Activated CD8-positive, alpha-beta memory T cell treated with anti-CD3 and anti-CD28 coated beads, Interleukin-2, amount 50 U/mL, for 4 hours (primary cell): ENCODE measurements at places on chromosomes 12 and 14.

DNA sequence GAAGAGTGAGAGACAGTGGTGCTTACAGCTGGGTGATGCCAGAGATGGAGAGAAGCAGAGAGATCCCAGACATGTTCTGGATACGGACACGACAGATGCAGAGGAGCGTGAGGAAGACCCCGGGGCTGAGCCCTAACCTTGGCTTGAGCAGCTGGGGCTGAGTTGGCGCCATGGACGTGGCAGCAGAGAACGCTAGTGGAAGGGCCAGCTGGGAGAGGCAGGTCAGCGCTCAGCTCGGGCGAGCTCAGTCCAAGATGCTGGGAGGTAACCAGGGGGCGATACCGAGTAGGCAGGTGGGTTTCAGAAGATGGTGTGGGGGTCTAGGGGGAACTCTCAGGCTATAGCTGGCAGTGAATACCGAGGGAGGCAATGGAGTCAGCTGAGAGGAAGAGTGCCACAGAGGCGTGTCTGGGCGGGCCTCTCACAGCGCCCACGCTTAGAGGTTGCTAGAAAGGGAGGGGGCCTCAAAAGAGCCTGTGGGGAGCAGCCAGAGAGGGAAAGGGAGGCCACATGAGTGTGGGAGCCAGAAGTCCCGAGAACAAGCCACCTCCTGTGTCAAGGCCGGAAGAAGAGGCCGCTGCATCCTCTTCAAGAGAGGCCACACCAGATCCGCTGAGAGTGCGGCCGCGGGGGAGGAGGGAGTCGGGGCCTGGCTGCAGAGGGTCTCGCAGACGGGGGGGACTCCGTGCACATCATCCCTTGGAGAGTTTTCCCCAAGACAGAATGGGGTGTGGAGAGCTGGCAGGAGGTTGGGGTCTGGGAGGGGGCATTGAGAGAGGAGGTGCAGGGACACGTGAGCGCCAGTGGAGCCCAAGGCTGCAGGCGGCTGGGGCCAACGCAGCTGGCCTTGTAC, 57.0 kb upstream of the DIO3 start:
- no peak for DNase-seq

- DNase-seq, result peak; percentile 29
Observed at GRCh38 chr12:188910-189621, 24.9 kb downstream of the SLC6A12 start.

GRCh38 chr12:56645717-56646446, at the start of gene ATP5F1B:
Gene ATP5F1B (minus strand): TSS chr12:56645984. CDS start chr12:56645963, 21 bp downstream.
- DNase-seq, result peak; percentile 83

DNA sequence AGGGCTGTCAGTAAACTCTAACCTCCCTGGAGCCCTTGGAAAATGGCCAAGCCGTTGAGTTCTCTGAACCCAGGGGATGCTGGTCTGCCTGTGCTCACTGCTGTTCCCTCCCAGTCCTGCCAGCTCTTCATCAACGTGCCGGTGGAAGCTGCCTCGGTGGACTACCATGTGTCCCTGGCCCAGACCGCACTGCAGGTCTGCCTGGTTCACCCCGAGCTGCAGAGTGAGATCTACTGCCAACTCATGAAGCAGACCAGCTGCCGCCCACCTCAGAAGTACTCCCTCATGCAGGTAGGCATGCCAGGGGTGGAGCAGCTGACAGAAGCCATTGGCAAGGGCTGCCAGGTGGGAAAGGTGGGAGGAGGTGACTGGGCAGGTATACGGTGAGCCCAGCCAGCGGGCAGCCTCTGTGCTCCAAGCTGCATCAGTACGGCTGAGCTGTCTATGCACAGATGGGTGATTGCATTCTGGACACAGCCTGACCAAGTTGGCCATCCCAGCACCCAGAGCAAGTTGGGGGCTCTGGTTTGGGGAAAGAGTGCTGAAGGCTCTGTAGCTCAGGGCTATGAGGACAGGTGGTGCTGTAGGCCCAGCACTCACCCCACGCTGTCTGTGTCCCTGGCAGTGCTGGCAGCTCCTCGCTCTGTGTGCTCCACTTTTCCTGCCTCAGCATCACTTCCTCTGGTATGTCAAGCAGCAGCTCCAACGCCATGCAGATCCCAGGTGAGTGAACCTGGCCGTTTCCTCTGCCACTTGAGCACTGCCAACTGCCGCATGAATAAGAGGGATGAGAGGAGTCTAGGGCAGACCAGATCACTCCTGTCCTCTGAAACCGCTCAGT, 21.9 kb downstream of the PIGH start:
- DNase-seq, result no peak

DNA sequence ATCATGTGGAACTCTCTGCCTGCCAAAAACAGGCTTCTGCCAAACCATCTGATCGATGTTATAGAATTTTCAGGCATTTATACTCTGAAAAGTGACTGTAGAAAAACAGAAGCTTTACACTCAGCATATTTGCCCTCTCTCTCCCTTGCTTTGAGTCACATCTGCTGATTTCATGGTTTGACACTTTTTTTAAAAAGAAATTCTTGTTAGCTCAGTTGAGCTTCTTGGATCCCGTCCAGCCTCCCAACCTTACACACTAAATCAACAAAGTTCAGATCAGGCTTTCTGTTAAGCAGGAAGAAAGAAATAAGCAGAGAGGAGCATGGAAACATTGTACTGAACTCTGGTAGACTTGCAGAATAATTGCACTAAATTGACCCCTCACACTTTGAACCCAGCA, 193.6 kb upstream of the SEL1L start:
- no peak for DNase-seq

DNA sequence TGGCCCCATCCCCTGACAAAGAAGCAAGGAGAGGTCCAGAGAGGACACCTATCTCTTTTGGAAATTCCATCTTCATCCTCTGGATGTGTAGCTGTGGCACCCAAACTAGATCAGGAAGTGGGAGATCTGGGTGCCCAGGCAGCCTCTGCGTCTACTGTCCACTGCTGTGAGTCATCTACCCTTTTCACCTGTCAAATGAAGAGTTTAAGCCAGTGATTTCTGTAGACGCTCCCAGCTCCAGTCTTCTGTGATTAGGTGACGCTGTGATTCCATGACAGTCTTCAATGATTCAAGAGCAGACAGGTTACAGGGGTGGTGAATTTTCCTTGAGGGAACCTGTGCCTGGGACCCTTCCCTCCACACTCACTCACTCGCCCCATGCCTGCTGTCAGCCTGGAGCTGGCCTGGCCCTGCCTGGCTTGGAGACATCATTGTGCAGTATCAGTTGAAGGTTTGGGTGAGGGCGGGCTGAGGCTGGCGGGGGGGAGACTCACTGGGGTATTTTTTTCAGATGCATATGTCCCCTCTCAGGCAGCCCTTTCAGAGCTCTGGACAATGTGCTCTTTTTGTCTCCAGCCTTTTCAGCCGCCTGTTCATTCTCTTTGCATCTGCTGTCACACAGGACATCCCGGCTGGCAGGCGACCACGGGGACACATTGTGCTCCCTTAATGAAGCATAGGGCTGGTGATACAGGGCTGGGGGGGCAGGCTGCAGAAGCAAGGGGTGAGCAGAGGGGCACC, 56.8 kb upstream of the PARP11 start:
- no peak for DNase-seq

DNA sequence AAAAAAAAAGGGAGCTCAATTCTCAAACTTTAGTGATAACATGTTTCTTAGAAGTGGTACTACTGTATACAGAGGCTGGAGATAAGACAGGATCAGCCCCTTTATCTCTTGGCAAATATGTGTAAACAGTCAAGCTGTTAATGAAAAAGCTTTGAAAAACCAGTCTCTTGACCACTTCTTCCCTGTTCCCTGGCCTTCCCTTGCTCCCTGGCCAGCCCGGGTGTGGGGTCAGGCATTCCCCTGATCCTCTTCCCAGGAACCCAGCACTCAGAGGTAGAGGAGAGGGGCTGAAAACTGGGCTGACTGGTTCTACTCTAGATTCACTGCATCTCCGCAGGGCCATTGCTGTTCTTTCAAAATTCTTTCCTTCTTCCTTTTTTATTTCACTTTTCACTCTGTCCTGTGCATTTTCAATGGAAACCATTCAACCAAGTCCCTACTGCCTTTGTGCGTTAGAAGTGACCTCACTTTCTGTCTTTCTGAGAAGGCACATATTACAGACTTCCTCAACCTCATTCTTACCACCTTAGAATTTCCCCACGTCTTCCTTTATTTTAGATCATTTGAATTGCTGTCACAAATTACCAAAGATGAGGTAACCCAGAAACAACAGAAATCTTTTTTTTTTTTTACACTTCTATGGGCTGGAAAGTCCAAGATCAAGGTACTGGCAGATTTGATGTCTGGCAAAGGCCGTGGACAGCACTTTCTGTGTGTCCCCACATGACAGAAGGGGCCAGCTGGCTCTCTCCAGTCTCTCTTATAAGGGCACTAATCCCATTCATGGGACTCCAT, 5.7 kb downstream of the GNG2 start:
- DNase-seq, result peak; percentile 28

DNA sequence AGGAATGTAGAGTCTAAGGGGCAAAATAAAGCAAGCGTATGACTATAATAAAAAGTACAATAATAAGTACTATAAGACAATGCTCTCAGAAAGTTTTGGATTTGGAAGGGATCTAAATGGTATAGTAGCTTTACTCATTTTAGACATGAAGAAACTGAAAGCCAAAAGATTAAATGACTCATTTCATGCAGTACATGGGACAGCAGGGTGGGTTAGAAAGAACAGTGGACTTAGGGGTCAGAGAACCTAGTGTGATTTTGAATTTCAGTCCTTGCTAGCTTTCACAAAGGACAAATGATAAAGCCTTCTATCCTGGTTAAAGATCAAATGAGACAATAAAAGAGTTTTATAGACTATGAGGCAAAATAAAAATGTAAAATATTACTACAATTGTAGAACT, 6.8 kb upstream of the LEMD3 start:
- no peak for DNase-seq

GRCh38 chr12:57803319-57803893, 15.1 kb downstream of the AVIL start:
- DNase-seq, result peak; percentile 26

- DNase-seq, result no peak
Observed at GRCh38 chr14:51582437-51582836, 69.3 kb upstream of the FRMD6 start.

DNA sequence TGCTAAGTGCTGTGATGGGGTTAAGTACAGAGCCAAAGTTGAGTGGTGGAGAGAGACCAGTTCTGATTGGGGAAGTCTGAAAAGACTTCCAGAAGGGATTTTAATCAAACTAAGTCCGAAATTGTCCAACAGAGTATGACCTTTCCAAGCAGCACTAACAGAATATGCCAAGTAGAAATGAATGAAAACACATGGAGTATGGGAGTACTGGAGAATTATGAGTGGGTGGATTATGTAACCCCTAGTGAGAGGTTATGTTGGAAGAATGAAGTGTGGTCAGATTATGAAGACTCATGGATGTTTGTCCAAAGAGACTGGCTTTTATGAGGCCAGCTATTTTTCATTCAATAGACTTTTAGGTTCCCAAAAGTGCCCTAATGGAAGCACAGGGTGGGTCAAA, 94.0 kb upstream of the PLEKHA5 start:
- no peak for DNase-seq

GRCh38 chr12:39852346-39852745, 232.7 kb upstream of the ABCD2 start:
- DNase-seq, result no peak

GRCh38 chr14:96583569-96584041, 81.4 kb downstream of the PAPOLA start:
- DNase-seq, result no peak

DNA sequence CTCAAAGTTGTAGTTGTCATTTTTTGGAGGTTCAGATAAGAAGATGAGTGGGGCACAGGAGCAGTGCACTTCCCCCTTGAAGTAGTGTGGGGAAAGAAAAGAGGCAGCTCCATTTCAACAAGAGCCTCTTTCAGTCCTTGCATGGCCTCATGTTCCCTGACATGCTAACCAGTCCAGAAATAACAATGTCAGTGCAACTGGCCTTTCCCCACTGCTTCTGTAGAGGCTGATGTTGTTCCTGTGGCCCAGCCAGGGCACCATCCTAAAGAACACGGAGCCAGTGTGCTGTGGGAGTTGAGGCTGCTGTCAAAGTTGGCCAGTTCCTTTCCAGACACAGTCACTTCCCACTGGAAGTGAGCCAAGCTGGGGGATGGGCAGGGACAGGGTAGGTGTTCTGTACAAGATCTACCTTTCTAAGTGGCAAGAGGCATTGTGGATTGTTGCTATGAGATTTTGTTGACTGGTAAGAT, 77.7 kb upstream of the SLC38A2 start:
- no peak for DNase-seq

DNA sequence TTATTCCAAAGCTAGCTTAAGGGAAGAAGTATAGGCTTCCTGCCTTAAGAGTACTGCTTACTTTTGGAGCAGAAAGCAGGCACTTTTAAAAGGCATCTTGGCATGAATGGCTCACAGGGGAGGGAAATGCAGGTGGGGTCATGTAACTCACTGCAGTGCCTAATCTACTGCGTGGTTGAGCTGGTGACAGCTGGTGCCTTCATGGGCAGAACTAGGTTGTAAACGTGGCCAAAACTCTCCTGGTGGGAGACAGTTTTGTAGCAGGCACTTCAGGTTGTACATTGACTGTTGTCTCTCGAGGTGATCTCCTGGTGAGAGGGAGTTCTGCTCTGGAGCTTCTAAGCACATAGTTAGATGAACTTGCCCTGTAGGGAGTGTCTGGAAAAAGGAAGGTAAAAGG, 962.5 kb downstream of the DIO2 start:
- no peak for DNase-seq

GRCh38 chr12:130701402-130701744, 14.7 kb downstream of the RIMBP2 start:
- no peak for DNase-seq

- DNase-seq, result no peak
Observed at GRCh38 chr12:116964054-116965050, 53.6 kb downstream of the FBXW8 start.

DNA sequence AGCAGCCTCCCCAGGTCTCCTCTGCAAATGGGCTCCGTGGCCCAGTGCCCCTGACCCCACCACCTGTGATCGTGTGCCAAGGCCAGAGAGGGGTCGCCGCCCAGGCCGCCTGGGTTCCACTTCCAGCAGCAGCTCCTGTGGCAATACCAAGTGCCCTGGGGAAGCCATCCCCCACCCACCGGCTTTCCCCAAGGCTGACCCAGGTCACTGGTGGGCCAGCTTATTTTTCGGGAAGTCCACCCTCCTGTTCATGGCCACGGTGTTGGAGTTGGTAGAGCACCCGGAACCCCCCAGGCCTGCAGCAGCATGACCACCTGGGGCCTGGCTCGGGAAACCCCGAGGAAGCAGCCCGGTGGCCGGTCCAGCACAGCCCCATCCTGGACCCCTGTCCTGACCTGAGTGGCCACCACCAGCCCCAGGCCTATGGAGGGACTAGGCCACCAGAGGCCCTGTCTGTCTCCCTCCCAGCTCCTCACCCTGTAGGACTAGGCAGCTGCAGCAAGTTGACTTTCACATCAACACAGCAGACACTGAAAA, 40.8 kb upstream of the OASL start:
- no peak for DNase-seq

DNA sequence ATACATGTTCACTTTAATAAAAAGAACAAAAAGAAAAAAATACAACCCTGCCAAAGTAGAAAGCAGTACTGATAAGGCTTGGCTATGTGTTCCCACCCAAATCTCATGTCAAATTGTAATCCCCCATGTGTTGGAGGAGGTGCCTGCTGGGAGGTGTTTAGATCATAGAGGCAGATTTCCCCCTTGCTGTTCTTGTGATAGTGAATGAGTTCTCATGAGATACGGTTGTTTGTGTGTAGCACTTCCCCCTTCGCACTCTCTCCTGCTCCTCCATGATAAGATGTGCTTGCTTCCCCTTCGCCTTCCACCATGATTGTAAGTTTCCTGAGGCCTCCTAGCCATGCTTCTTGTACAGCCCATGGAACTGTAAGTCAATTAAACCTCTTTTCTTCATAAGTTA, 59.9 kb downstream of the USP15 start:
- no peak for DNase-seq

GRCh38 chr12:89373763-89374572, 21.7 kb upstream of the DUSP6 start:
- no peak for DNase-seq

- DNase-seq, result no peak
Observed at GRCh38 chr12:55051197-55051947, 31.6 kb downstream of the NEUROD4 start.
